NCI-H1092 (cell line): ENCODE measurements at places on chromosomes 4 and X.

DNA sequence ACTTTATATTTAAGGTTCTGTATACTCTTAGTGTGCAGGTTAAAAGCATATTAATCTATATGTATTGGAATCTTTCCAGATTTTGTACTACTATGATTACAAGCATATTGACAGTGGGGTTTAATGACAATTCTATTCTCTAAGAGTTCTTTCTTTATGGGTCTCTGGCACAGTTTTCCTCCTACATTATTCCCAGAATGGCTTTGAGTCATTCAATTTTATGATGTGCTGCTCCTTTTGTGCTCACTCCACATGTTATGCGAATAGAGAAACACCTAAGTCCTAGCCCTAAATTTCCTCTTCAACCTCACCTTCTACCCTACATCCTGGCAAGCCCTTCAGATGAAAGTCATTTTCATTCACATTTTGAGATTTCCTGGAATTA, 209.9 kb upstream of the DIAPH2 start:
- DNase-seq: no peak

DNA sequence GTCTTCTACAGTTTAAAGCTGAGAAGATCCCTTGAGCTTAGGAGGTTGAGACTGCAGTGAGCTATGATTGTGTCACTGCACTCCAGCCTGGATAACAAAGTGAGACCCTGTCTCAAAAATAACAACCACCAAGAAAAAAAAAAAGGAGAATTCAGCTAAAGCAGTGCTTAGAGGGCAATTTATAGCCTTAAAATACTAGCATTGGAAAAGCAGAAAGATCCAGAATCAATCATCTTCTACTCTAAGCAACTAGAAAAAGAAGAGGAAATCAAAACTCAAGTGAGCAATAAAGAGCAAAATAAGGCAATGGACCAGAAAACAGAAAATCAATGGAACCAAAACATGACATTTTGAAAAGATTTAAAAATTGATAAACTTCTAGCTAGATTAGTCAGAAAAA, 639 bp upstream of the PI4K2B start:
- DNase-seq: no peak

- no peak for DNase-seq
Measured at GRCh38 chr4:128525387-128525786, 237.8 kb upstream of the PGRMC2 start.

DNA sequence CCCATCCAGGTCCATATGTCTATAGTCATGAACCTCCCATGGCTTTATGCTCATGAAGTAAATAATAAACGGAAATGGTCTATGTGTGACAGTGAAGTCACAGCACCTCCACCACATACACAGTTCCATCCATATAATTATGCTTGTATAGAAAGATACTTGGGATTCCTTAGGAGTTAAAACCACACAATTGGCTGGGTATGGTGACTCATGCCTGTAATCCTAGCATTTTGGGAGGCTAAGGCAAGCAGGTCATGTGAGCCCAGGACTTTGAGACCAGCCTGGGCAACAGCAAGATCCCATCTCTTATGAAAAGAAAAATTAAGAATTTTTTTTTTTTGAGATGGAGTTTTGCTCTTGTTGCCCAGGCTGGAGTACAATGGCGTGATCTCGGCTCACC, 55.6 kb upstream of the RBM47 start:
- no peak for DNase-seq

- no peak for DNase-seq
Measured at GRCh38 chrX:51853251-51853650, 40.2 kb upstream of the MAGED1 start.

DNA sequence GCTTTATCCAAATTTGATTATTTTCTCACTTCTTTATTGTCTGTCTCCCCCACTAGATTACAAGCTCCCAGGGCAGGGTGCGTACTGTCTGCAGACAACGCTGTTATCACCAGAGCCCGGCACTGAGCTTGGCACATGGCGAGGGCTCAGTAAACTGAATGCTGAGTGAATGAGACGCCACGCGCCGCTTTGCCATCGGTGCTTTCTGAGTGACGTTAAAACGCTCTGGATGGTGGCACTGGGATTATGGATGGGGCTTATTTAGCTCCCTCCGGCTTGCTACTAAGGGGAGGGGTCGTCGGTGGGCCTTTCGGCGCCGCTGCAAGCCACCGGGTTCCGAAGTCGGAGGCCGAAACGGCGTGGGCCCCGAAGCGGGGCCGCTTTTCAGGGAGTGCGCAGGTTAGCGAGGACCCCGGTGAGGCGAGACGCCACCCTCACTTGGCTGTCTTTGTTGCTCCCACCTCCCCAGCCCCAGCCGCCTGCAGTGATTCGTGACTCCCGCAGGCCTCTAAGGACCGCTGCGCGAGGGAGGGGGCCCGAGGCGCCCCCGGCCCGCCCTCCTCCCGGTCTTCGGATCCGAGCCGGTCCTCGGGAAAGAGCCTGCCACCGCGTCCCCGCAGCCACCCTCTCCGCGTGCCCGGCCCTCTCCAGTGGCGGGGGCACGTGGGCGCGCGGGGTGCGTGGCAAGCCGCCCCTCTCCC, 569 bp upstream of the FHL1 start:
- no peak for DNase-seq

- no peak for DNase-seq
Measured at GRCh38 chr4:5808081-5808741, 84.7 kb downstream of the CRMP1 start.

GRCh38 chrX:97238632-97239031, 354.9 kb downstream of the RPA4 start:
- DNase-seq: no peak

DNA sequence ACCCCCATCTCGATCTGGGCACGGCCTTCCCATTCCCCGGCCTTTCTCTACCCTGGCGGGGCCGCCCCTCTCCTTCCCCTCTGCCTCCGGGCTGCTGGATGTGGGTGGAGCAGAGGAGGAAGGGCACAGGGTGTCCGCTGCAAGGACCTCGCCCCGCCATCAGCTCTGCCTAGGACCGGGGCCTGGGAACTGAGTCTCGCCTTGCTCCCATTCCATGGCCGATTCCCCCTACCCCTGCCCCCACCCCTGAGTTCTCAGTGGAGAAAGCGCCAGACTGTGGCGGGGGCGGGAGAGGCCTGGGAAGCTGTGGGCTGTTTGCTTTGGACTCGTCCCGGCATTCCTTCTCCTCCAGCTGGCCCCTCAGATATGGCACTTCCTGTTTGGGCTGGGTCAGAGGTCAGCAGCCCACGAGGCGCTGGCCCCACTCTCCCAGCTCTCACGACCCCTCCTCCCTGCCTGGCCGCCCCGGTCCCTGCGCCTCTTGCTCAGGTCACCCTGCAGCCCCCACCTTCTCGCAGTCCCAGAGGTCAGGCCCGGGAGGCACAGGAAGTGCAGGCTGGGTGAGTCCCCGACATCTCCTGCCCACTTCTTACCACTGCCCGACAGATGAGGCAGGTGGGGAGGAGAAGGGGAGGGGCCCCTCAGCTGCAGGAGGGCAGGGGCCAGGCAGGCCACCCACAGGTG, 6.4 kb upstream of the BGN start:
- no peak for DNase-seq

GRCh38 chr4:73709451-73710033, 30.8 kb upstream of the CXCL8 start:
- no peak for DNase-seq

GRCh38 chr4:14225688-14226207, 598.2 kb upstream of the BOD1L1 start:
- DNase-seq: peak; percentile 93

DNA sequence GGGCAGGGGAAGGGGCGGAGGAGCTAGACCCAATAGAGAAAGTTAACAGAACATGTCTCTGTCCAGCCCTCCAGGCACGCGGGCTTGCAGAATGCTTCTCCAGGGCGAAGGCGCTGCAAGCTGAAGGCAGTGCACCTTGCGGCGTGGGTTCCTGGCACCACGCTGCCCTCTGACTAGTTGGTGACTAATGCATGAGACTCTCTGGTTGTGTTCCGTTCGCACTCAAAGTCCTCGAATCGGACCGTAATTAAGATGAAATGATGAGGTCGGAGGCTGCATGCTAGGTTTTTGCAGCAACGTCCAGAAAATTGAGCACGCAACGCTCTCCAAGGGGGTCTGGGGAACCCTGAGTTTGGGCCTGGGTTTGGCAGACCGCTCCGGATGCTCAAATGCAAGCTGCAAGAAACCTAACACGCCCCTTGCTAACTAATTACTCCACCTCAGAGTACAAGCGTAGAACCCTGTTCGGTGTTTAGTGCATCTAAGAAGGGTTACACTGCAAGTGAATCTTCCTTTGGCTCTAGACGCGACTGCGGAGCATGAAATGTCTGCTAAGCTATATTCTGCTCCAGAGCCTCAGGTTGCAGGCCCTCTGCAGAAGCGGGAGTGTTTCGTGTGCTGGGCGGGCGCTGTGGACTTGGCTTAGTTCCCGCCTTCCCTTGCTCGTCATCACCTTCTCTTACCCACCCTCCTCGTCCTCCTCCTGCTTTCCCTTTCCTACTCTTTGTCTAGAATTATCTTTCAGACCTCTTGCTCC, 57.1 kb upstream of the NKAP start:
- DNase-seq: no peak

DNA sequence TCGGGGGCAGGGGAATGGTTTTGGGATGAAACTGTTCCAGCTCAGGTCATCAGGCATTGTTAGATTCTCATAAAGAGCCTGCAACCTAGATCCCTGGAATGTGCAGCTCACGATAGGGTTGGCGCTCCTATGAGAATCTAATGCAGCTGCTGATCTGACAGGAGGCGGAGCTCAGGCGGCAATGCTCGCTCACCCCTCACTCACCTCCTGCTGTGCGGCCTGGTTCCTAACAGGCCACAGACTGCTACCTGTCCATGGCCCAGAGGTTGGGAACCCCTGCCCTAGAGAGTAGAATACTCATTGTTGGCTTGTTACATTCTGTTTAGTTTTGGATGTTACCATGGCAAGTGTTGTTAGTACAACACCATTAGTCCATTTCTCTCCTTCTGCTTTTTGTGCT, 40.8 kb upstream of the STX18 start:
- no peak for DNase-seq

DNA sequence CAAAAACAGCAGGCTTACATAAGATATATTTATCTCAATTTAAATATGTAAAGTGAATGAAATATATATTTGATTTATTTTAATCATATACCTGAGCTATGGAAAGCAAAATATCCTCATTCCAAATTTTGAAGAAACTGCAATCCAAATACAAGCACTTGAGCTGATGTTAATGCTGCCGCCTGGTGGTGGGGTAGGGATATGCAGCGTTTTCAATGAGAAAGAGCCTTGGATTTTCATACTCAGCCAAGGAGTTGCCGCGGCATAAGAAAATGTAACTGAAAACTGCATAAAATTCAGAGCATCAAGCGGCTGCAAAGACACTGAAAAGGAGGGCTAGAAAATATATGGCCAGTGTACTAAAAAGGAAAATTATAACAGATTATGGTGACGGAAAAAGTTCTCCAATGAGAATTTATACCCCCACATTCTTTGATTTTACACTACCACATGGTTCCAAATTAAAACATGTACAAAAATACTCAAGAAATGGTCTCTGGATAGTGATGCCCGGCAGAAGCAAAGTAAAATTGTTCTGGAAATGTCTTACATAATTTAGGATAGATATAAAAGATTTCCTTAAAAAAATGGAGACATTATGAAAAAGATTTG, 660.3 kb upstream of the PITX2 start:
- DNase-seq: no peak

DNA sequence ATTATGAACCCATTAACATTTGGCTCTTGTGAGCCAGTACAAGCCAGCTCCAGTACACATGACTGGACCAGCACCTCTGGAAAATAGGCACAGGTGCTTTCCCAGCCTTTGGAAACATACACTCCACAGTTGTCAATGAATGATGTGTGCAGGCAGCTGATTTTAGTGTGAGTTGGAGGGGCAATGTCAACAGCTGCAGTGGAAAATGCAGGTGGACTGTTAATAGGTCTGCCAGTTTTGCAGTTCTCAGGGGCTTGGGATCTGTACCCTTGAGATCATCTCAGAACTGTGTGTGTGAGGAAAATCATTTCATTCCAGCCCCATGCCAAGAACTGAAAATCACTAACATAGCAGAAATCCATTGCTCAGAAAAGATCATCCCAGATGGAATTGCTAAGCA, 81.7 kb upstream of the CHRDL1 start:
- DNase-seq: no peak

DNA sequence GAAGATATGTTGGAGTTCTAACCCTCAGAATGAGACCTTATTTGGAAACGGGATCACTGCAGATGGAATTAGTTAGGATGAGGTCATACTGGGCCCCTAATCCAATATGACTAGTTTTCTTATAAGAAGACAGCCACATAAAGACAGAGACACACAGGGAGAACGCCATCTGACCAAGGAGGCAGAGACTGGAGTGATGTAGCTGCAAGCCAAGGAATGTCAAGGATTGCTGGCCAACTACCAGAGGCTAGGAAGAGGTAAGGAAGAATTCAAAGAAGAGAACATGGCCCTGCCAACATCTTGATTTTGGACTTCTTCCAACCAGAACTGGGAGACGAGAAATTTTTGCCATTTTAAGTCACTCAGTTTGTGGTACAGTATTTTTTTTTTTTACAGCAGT, 152.8 kb upstream of the DIPK2B start:
- no peak for DNase-seq

- no peak for DNase-seq
Measured at GRCh38 chr4:115873048-115873447, 759.6 kb upstream of the NDST4 start.

GRCh38 chr4:147576084-147576483, 41.1 kb upstream of the TMEM184C start:
- no peak for DNase-seq

GRCh38 chr4:3829956-3830773, 64.0 kb downstream of the ADRA2C start:
- no peak for DNase-seq

GRCh38 chrX:45843518-45843917, 642.8 kb upstream of the DIPK2B start:
- DNase-seq: no peak

GRCh38 chr4:189912170-189912569, 28.5 kb upstream of the FRG1 start:
- no peak for DNase-seq

GRCh38 chr4:7803371-7803770, 136.3 kb downstream of the AFAP1 start:
- no peak for DNase-seq

GRCh38 chr4:81207828-81208227, 7.2 kb downstream of the PRKG2 start:
- no peak for DNase-seq

- DNase-seq: no peak
Measured at GRCh38 chr4:141247430-141247780, 26.7 kb downstream of the ZNF330 start.

GRCh38 chr4:34845926-34846325, 1398.4 kb downstream of the ARAP2 start:
- no peak for DNase-seq

- no peak for DNase-seq
Measured at GRCh38 chr4:4559596-4559995, 17.7 kb upstream of the STX18 start.

- no peak for DNase-seq
Measured at GRCh38 chr4:161546902-161547301, 616.9 kb downstream of the FSTL5 start.

DNA sequence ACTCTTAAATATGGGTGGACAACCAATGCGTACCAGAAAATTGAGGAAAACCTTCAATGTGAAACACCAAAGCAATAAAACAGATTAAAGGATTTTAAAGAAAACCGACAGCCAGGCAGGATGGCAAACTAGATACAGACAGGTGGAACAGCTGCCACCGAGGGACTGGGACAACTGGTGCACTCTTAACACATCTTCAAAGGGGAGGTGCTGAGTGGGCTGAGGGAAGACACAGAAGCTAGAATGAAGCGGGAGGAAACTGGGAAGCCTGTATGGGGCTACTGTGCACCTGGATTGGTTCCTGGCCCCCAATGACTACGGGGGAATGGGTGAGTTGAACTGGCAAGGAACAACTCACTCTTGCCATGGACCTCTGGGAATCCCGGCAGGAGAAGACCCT, 20.7 kb downstream of the ZNF280C start:
- DNase-seq: no peak

GRCh38 chrX:47723689-47724088, 64.7 kb upstream of the UXT start:
- DNase-seq: no peak
